Left renal cortex interstitium (tissue), 4 donors: ENCODE measurements at places on chromosomes 2 and 18. TPM values are rescaled to one million over a fixed set of nuclear protein-coding genes. Genes with fewer than 3 reads are reported as not detected.
A peak's percentile ranks its signal among the peaks of the same experiment; 100 is the strongest.

DNA sequence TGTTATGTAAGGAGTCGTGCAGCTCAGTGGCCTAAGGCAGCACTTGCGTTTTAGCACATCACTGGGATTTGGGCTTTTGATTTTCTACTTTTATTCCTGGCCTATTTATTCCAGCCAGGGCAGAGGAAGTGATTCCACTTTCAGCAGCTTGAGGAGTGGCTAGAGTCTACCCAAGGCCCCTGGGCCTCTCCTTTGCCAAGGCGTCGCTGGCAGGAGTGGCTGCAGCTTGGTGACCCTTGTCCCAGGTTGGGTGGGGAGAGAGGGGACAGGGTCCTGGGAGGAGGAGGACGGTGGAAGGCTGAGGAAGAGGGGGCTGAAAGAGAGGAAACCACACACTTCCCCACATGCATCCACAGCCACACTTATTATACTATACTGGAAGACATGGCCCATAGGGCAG is 94.1 kb upstream of the SMAD7 start:
- DNase-seq, result no peak

GRCh38 chr18:21448299-21448698 is 152.2 kb downstream of the ESCO1 start:
- DNase-seq, result no peak

DNA sequence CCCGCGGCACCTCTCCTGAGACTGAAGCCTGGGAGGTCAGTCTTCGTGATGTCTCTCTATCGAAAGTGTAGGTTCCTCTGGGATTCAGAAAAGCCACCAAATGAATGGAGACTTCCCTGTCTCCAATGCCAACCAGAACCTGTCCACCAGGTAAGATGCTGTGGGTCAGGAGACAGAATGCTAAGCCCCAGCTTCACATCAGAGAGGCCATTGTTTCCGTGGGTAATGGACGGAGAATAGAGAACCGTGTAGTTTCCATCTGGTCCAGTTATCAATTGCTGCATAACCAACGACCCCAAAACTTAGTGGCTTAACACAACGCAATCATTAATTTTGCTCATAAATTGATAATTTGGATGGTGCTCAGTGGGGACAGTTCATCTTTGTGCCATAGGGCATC is 93.5 kb downstream of the DDX1 start:
- no peak for DNase-seq

DNA sequence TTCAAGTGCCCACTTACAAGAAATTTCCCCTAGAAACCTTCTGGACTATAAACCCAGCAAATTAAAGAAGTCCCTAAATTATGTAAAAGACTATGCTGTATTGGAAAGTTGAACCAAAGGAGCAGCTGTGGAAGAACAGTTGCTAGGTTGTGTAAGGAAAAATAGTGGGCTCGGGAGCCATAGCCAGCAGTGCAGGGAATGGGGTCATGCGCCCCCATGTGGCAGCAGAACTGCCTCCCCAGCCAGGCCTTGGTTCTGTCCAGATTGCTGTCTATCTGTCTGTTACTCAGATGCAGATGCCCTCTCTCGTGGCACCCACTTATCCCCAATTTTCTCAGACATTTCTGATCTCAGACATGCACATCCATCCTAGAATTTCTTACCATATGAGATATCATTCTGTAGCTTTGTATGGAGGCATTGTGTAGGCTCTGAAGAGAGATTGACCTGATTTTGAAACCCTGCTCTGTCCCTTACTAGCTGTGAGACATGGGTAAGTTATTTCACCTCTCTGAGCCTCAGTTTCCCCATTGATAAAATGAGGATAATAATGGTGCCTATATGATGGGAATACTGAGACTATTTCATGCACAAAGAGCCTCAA is 258.3 kb downstream of the SS18 start:
- DNase-seq, result peak; percentile 7

Gene AOX1
- 2.3 TPM for polyA plus RNA-seq

Gene UBE2F
- polyA plus RNA-seq, result 44.1 TPM

Gene SP140
- polyA plus RNA-seq, result 0.24 TPM

DNA sequence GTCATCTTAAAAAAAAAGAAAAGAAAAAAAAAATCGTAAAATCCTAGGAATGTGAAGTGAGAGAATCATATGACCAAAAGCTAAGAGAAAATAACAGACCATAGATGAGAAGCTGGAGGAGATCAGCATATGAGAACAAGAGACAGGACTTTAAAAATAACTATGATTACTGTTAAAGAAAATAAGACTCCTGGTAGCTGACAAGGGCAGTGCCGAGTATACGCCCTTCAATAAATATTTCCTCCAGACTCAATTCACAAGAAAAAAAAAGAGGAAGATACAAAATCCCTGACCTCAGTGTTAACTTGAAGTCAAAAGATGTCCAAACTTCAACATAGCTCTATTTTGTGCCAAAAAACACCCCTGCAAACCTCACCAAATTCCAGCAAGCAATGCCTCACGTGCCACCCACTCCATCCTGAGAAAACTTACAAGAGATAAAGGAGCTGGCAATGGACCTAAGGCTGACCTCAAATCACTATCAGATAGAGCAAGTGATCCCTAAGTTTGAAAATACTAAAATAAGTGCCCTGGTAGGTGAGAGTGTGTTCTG is 817.2 kb downstream of the SOCS6 start:
- DNase-seq, result no peak

Gene RAPGEF4
- polyA plus RNA-seq, result 11.6 TPM

- DNase-seq, result no peak
These were observed 61.1 kb upstream of the RND3 start for GRCh38 chr2:150548527-150548926.
